ENCODE measurements at places on chromosomes 16 and 17.

GRCh38 chr16:3623642-3624041, 12.2 kb upstream of the SLX4 start:
- DNase-seq, result no peak

- DNase-seq, result no peak
Observed at GRCh38 chr17:40518401-40519088, 17.1 kb upstream of the TNS4 start.

GRCh38 chr17:48389903-48390302, 40.1 kb downstream of the SKAP1 start:
- DNase-seq, result no peak

DNA sequence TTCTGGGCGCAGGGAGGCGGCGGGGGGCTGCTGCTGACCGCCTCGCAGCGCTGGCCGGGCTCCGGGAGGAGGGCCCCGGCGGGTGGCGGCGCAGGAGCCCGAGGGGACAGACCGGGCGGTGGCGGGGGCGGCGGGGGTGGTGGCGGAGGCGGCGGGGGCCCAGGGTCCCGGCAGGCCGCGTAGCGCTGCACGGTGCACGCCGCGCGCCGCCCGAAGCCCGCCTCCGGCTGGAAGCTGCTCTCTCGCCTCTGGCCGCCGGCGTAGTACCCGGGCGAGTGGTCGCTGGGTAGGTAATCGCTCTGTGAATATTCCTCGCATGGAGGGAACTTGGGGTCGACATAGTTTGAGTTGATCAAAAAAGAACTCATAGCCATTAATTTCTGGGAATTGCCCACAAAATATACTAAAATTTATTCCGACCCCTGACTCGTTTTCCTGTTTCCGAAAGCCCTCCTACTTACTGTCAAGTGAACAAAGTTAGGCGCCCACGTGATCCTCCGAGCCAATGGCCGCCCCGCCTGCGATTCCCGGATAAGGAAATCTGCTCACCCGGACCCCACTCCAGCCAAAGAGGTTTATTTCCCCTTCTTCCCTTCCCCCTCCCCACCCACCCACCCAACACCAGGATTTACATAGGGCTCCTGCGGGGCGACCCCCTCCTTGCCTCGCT, at the start of gene HOXB4:
HOXB4 (minus strand) TSS at position 405 of the 670 bp plus-strand sequence; CDS start at position 374, 31 bp downstream.
- no peak for DNase-seq

DNA sequence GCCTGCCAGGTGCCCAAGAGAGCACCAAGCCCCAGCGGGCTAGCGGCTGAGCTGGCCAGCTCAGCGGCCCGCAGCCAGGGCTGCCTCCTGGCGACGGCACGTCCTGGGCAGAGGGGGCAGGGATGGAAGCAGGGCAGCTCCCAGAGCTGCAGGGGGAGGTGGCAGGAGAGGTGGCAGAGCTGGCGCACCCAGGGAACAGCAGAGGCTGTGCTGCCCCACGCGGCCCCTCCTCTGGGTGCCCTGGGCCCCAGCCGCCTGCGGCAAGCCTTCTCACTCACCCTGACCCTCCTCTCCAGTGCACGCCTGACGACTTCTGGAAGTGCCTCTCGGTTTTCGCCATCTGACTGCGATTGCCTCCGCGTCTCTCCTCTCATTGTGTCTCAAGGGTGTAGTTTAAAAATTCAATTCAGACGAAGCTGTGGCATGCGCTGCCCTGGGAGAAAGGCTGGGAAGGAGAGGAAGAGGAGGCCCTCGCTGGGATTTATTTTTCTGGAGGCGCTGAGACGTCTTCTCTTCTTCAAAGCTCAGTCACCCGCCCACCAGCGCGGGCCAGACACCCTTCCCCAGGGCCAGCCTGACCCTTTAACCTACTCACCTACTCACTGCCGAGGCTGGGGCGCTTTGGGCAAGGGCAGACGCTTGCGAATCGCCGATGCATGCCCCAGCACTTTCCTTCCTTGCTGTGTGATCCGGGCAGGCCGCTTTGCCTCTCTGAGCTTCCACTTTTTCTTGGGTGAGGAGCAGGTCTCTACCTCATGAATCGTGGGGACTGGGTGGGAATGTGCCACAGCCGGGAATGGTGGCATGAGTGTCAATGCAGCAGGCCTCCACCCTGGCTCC, 24.9 kb downstream of the GSE1 start:
- DNase-seq, result no peak

DNA sequence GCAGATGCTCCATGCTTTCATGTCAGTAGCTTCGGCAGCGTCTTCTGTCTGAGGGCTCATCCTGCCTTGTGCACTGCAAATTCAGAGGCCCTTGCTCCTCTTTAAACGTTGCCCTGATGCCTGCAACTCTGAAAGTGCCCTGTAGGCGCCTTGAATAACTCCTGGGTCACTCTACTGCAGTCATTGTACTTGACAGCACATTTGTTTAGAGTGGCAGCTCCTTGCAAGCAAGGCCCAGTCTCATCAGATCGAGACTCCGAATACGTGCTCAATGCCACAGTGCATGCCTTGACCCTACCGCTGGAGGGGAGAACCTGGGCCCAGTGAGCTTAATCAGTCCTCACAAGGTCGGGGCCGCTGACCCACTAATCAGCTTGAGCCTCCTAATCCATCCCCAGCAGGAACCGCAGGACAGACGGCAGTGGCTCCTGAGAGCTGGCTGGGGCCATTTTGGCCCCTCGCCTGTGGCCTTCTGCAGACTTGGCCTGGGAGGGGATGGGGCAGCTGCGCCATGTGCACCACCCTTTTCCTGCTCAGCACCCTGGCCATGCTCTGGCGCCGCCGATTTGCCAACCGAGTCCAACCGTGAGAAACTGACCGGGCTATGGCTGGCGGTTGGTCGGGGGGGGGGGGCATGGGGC, at the start of gene PRCD:
PRCD (plus strand) TSS at position 414 of the 641 bp plus-strand sequence; CDS start at position 512, 98 bp downstream.
- no peak for DNase-seq
